Left ventricle myocardium inferior (tissue), 1 donor: ENCODE measurements at places on chromosomes 1 and 21.
A peak's percentile ranks its signal among the peaks of the same experiment; 100 is the strongest.

DNA sequence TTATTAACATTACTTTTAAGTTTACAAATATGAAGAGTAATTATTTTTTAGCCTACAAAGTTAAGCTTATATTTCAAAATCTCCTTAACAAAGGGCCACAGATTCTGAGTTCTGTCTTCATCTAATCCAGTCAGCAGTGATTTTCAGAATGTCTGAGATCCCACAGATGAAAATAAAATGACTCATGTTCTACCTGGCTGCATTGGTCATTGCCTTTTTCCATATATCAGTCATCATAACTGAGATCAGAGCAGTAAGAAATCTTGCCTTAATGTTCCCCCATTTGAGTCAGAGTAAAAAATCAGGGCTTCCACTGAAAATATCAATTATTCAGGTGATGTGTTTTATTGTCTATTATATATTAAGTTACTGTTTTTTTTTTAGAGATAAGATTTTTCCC lies 416.1 kb downstream of the MRPL39 start:
- no peak for DNase-seq

DNA sequence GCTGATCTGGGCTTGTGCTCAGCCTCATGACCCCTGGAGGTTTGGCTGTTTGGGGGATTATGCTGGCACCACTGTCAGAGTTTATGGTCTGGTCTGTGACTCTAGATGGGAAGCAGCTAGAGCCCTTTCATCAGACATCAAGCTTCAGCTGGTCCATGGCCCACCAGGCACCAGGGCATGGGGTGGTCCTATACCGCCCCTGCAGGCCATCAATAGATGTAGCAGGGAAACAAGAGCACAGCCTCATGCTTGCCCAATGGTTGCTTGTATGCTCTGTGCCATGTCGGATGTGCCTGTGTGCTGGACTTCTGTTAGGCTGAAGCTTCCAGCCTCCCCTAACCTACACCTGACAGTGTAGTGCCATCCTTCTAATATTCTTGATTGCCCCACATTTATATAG lies 71.1 kb upstream of the CD34 start:
- DNase-seq, result no peak

DNA sequence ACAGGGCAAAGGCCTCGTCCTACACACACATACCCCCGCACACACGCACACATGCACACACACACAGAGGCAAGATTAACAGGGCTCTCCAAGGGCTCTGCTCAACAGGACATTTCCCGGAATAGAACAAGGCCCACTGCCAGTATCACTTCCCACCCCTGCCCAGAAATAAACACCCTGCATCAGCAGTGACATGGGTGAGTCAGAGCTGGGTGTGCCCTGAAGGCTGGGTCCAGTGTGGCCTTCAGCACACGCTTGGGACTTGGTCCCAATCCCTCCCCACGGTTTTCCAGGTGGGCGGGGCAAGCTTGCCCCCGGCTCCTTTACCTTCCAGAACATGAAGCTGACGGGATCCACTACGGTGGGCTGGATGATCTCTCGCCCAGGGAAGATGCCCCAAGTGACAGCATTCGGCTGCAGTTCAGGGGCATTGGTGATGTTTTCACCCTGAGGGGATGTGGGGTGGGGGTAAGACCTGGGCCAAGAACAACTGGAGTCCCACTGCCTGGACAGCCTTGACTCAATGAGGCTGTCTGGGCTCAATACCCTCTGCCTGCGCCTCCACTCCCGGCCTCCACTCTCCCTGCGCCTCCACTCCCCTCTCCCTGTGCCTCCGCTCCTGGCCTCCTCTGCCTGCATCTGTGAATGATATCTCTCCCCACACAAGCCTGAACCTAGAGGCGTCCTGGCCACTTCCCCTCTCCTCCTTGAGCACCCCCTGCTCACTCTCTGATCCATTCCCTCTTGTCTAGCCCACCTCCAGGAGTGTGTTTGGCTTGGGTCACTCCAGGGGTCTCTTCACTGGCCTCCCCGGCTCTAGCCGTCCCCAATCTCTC lies 14.7 kb downstream of the MTHFR start:
- DNase-seq, result peak; percentile 92

- no peak for DNase-seq
Measured at GRCh38 chr1:3246251-3246650, 177.2 kb downstream of the PRDM16 start.

GRCh38 chr1:235953801-235954200 lies 87.1 kb upstream of the LYST start:
- DNase-seq, result no peak

- DNase-seq, result no peak
Measured at GRCh38 chr21:42214081-42214750, 4.7 kb upstream of the ABCG1 start.

- no peak for DNase-seq
Measured at GRCh38 chr1:55816456-55817426, 601.6 kb upstream of the USP24 start.

DNA sequence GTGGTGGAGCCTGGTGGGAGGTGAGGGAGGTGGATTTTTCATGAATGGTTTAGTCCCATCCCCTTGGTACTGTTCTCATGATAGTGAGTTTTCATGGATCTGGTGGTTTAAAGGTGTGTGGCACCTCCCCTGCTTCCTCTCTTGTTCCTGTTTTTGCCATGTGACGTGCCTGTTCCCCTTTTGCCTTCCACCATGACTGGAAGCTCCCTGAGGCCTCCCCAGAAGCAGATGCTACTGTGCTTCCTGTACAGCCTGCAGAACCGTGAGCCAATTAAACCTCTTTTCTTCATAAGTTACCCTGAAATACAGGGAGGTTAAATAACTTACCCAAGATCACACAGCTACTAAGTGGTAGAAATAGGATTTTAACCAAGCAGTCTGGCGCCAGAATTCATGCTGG lies 4.3 kb upstream of the HEYL start:
- DNase-seq, result no peak

- no peak for DNase-seq
Measured at GRCh38 chr1:45381243-45381642, 41.0 kb upstream of the MUTYH start.

- DNase-seq, result peak; percentile 33
Measured at GRCh38 chr1:234111458-234112142, 207.1 kb downstream of the SLC35F3 start.

- no peak for DNase-seq
Measured at GRCh38 chr1:233386336-233386735, 58.8 kb downstream of the MAP3K21 start.

GRCh38 chr1:192256674-192257334 lies 60.0 kb upstream of the RGS21 start:
- DNase-seq, result no peak

DNA sequence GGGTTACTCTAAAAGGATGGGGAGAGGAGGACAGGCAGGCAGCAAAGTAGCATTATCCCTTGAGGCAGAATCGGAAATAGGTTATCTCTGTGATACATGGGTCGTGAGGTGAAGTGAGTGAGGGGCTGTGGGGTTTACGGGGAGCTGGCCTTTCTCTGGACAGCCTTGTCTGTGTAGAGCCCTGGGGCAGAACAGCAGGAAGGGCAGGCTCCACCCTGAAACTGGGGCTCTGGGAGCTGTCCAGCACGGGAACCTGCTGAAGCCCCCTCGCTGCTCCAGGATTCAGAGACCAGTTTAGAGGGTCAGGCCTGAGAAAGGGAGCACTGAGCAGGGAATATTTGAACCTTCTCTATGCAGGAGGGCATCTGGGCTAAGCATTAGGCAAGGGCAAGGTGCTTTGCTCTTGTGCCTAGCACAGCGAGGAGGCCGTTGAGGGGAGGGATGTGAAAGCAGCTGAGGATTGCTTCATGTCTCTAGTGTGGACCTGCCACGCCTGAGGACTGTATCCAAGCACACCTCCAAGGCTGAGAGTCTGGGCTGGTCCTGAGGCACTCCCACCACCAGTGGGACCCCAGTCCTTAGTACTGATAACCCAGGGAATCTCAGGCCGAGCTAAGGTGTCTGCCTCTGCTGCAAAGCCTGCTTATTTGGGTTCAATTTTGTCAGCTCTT lies 55.8 kb downstream of the NAV1 start:
- no peak for DNase-seq

- DNase-seq, result peak; percentile 16
Measured at GRCh38 chr21:45011911-45012661, 62.3 kb upstream of the ADARB1 start.

GRCh38 chr1:12048372-12048771 lies 14.7 kb upstream of the TNFRSF8 start:
- no peak for DNase-seq

GRCh38 chr1:37476460-37477197 lies 2.2 kb downstream of the ZC3H12A start:
- peak; percentile 56 for DNase-seq

- DNase-seq, result no peak
Measured at GRCh38 chr21:34807146-34807880, 138.5 kb downstream of the CLIC6 start.

DNA sequence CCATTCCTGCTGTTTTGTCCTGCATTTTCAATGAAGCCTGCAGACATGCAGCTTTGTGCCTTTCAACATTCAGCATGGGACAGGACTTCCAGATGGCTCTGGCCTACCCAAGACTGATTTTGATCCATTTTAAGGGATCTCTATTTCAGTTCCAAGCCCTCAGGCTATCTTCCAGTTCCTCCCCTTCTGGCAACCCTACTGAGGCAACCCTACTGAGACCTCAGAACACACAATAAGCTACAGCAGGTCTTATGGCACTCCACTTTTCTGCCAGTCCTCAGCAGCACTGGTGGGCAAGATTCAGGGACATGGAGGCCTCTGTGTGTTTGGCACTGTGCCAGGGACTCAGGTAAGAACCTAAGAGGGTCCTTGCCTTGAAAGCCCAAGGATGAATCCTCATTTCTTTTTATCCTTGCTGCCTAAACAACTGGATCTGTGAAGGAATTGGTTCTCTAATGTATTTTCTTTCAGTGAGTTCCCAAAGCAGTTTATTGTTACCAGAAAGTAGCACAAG lies 50.7 kb downstream of the MAB21L3 start:
- DNase-seq, result no peak

DNA sequence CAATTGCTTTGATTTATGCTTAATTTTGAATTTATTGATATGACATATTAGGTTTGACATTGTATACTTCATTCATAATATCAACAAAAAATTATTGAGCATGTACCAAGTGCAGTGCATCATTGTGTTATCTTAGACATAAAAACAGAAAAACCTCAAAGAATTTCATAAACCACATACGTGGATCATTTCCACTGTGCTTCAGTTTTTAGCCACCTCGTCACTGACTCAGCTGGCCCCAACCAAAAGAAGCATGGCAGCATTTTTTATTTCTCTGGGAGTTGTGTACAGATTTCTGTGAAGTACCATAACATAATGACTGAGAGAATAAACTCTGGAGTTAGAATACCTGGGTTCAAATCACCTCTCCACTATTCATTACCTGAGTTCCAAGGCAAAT lies 95.6 kb upstream of the C1orf87 start:
- DNase-seq, result no peak

- no peak for DNase-seq
Measured at GRCh38 chr1:205921570-205921909, 21.7 kb downstream of the SLC26A9 start.

GRCh38 chr1:1292442-1292779 lies 12.2 kb downstream of the SCNN1D start:
- DNase-seq, result no peak

- DNase-seq, result no peak
Measured at GRCh38 chr1:97632776-97633175, 288.1 kb downstream of the DPYD start.

DNA sequence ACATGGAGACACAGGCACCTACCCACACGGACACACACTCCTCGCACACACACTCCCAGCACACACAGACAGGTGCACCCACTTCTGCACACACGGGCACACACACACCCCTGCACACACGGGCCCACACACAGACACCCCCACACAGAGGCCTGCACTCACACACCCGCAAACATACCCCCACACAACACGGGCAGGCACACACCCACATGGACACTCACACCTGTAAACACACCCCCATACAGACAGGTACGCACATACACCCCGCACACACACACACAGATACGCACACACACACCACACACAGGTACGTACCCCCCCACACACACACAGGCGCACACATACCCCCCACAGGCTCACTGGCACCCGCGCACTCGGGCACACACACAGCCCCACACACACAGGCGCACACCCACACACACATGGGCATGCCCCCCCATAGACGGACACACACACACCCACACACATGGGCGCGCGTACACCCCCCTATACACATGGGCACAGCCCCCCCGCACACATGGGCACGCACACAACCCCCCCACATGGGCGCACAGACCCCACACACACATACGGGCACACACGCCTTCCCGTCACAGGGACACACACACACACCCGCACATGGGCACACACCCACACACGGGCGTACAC lies 6.1 kb downstream of the ATAD3A start:
- no peak for DNase-seq

DNA sequence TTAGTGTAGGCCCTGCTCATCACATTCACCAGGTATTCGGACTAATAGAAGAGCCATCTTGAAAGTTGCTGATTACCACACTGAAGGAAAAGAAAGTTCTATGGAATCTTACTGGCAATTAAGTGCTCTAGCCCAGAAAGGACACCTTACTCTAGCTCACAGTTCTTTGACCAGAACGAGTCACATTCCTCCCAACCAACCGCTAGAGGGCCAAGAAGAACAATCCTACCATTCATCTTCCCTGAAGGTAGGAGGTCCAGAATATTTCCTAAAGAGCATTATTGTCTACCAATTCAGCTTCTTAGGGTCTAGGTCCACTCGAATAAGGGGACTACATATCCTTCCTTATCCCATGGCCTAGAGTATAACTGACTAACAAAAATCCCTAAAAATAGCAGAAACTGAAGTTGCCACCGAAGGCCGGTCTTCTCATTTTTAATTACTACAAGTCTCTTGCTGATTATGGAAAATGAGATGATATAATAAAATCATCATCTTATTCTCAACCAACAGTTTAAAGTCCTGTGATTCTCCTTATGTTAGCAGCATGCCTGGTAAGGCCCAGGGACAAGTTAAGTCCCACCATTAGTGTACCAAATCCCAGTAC lies 2.7 kb upstream of the FMO1 start:
- no peak for DNase-seq

DNA sequence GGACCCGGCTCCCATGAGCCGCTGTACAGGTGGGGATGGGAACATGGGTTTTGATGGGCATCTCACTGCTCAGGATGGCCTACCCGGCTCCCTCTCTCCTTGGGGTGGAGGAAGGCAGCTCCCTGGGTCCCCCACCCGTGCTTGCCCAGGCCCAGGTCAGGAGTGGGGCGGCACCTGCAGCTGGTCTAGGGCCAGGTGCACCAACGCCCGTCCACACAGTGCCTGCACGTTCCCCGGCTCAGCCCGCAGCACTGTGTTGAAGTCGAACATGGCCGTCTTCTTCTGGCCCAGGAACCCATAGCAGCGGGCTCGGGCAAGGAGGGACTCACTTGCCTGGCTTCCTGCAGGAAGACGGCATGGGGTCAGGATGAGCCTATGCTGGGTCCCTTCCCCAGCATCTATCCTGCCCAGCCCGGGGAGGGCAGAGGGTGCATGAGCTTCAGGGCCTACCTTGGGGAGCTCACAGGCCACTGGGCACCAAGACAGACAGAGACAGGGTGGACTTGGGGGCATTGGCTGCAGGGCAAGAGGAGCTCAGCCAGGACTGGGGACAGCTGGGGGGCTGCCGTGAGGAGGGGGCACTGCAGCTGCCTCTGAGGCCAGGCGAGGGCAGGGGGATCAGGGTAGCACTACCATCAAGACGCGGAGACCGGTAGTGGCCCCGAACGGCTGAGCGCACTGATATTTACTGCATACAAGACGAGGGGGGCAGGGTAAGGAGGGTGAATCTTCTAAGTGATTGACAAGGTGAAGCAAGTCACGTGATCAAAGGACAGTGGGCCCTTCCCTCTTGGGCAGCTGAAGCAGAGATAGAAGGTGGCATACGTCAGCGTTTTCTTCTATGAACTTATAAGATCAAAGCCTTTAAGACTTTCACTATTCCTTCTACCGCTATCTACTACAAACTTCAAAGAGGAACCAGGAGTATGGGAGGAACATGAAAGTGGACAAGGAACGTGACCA lies 17.8 kb downstream of the TTC34 start:
- no peak for DNase-seq
